ENCODE measurements at places on chromosomes 7 and 10.

- DNase-seq, result peak; percentile 32
Observed at GRCh38 chr10:62634576-62634975, 169.9 kb upstream of the ADO start.

DNA sequence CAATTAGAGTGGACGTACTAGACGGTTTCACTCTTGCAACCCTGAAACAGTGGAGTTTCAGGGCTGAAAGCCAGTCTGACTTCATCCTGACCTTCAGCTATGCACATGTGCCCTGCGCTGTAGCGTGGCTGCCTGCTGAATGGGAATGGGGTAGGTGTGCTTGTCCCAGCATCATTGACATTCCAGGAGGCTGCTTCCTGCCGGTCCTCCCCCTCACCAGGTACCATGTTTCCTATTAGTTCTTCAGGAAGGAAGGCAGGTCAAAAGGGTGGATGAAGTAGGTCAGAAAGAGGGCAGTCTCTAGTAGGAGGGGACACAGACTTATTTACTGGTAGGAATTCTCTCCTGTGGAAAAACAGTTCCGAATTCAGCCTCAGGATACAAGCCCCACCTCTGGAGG is 551.8 kb upstream of the GALNT17 start:
- DNase-seq, result no peak

DNA sequence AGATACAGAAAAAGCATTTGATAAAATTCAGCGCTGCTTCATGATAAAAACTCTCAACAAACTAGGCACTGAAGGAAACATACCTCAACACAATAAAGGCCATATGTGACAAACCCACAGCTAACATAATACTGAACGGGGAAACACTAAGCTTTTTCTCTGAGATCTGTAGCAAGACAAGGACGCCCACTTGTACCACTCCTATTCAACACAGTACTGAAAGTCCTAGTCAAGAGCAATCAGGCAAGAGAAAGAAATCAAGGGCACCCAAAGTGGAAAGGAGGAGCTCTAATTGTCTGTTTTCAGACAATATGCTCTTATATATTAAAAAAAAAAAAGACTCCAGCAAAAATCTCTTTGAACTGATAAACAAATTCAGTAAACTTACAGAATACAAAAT is 13.3 kb downstream of the DIP2C start:
- DNase-seq, result no peak

DNA sequence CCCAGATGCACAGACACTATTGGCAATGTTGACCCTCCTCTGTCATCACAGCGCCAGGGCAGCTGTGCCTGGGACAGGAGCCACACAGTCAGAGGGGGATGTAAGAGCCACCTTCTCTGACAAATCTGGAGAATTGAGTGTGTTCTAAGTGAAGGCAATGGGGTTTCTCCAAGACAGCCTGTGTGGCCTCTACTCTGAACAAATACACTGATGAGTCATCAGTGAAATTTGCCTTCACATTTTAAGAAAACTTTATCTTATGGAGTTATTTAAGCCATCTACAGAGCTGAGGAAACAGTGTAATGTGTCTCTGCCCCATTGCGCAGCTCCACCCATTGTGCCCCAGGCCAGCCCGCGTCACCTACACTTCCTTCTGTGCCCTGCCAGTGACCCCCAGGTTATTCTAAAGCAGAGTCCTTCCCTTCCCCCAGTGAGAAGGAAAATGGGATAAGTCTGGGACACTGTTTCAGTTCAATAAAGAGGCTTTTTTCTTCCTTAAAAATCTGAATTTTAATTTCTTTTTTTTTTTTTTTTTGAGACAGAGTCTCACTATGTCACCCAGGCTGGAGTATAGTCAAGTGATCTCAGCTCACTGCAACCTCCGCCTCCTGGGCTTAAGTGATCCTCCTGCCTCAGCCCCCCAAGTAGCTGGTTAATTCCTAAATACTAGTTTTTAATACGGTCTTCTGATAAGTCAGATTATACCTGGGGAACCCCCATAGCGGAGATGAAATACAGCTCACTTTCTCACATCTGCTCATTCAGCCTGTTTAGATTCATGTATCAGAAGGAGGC is 21.8 kb downstream of the AKR1E2 start:
- DNase-seq, result no peak

DNA sequence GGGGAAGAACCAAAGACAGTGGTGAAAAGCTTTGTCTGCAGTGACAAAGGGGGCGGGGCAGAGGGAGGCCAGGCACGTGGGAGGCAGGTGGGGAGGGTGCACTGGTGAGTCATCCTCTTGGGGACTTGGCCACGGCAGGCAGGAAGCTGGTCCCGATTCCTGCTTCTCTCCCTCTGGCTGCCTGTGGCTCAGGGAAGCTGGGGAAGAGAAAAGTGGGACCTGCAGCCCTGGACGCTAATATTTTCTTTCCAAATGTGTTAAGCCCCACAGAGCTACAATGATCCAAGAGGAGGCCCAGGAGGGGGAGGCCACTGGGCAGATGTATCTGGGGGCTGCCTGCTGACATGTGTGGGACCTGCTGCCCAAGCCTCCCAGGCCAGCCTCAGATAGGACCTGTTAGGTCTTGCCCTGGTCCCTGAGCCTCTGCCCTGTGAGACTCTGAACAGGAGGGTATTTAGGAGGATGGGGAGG is 231.8 kb downstream of the KCNMA1 start:
- no peak for DNase-seq

- DNase-seq, result no peak
Observed at GRCh38 chr7:66306243-66306642, 101.1 kb downstream of the TPST1 start.

DNA sequence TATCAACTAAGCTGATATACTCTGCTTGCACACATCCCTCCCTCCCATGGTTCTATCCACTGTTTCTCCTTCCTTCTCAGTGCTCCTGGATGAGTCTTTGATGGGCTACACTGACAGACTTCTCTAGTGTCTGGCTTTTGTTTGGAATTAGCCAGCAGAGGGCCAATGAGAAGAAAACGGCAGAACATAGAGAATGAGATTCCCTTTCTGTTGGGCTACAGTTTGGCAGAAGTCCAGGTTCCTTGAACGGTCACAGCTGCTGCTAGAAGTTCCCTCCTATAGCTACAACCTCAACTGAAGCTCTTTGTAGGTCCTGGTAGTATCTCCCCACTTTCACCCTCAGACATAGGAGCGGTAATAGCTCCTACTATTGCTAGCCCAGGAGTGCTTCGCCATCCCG is 251.1 kb upstream of the LRRN3 start:
- peak; percentile 4 for DNase-seq

DNA sequence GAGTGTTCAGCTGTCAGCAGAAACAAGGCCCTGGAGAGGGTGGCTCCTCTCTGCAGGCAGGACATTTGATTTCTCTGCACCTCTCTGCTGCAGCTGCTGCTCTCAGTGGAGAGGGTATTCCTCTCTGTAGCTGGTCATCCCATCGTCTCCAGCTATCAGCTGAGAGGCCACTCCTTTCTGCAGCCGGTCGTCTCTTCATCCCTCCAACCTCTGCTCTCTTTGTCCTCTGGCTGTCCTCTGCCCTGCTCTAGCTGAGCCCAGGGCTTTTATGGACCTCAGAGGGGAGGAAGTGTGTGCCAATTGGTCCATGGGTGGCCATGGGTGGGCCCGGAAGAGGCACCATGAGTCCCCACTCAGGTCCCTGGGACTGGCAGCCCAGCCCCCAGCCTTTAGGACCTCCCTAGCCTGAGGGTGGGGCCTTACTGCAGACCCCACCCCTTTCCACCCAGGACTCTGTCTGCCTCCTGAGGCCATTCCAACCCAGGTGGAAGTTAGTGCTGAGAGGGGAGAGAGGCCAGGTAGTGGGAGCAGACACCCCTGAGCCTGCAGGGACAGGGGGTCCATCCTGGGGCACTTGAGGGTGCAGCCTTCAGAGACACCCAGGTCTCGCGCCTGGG is 26.2 kb upstream of the CDCA7L start:
- DNase-seq, result no peak
